Activated naive CD4-positive, alpha-beta T cell treated with Interleukin-2 at 50 U/mL for 16 hours (primary cell): ENCODE measurements at places on chromosomes 1 and 21.

DNA sequence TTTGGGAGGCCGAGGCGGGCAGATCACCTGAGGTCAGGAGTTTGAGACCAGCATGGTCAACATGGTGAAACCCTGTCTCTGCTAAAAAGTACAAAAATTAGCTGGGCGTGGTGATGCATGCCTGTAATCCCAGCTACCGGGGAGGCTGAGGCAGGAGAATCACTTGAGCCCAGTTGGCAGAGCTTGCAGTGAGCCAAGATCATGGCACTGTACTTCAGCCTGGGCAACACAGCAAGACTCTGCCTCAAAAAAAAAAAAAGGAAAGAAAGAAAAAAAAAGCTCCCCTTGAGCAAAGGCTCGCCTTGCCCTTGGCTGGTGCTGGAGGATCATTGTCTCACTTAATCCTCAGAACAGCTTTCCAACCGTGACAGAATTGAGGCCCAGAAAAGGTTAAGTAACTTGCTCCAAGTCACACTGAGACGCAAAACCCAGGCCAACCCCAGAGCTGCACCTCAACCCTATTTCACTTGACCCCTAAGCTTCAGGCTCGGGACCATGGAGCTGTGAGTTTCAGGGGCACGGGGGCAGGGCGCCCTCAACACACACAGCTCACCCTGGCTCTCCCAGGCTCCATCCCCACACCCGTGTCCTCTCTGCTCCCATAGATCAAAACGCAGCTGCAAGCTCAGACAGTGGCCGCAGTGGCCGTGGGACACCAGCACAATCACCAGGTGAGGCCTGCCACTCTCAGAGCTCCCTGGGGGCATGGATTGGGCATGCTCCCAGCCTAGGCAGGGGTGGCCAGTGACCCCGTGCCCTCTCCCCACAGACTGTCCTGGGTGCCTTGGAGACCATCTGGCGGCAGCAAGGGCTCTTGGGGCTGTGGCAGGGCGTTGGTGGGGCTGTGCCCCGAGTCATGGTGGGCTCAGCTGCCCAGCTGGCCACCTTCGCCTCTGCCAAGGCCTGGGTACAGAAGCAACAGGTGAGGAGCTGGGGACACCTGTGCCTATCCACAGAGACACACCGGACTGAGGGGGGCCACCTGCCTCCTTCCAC is 1.6 kb downstream of the SLC25A34 start:
- DNase-seq: no peak

DNA sequence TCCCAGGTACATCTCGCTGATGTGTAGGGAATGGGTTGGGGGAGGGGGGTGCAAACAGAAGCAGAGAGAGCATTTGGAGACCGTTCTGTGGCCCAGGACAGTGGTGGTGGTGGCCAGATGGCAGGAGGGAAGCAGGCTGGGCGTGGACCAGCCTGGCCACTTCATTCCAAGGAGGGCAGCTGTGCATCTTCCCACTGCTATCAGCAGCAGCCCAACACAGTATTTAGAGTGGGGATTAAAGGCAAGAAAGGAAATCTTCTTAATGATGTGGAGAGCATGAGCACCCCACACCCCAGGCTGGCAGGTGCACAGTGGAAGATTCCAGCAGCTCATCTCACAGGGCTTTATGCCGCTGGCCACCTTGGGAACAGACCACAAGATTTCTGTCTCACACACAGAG is 198.7 kb downstream of the NPHP4 start:
- no peak for DNase-seq

GRCh38 chr1:29392036-29392435 is 155.7 kb downstream of the PTPRU start:
- DNase-seq: no peak

GRCh38 chr21:33441489-33442477 is 38.0 kb downstream of the TMEM50B start:
- DNase-seq: no peak

- no peak for DNase-seq
Observed at GRCh38 chr1:72284084-72284347, 1.7 kb upstream of the NEGR1 start.
